Cardiac muscle cell (in vitro differentiated cells and primary cell): ENCODE measurements at places on chromosomes 6 and 20.

DNA sequence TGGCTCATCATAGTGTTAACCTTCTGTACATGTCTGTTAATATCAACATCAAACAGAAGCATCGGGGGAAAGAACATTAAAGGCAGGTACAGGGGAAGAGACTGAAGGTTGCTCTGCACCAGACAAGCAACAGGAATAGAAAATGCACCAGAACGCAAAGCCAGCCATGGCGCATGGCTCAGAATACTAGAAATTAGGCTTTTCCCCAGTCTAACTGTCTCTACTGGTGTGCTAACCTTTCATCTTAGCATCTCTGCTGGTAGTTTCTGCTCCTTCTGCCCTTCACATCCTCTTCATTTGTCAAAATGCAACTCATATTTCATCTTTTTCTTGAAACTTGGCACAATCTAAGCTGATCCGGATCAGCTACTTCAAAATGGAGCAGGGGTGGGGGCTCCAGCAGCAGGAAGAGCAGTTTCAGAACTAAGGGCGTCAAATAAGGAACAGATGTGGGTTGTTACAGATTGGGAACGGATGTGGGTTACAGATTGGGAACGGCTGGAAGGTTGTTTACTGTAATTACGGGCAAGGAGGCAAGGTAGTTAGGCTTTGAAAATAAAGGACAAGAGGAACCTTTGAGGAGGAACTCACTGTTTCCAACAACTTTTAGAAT is 13.1 kb upstream of the RNASET2 start:
- no peaks in the 10 kb centered on the region for H3K27me3 ChIP-seq
- no peak overlapping the region for H3K27ac ChIP-seq
- no peaks in the 10 kb centered on the region for H3K36me3 ChIP-seq
- H3K4me3 ChIP-seq, result no peak overlapping the region

- H3K27ac ChIP-seq, result peak overlapping the region; percentile 98
- peaks cover 18% of the 10 kb centered on the region for H3K4me1 ChIP-seq
- peak; percentile 44 for DNase-seq
- H3K36me3 ChIP-seq, result no peaks in the 10 kb centered on the region
Measured at GRCh38 chr6:36443471-36444428, 950 bp downstream of the KCTD20 start.

GRCh38 chr20:23446505-23446904 is 6.2 kb downstream of the CST11 start:
- DNase-seq, result peak; percentile 64
- no peaks in the 10 kb centered on the region for H3K4me1 ChIP-seq
- no peak overlapping the region for H3K27ac ChIP-seq
- no peaks in the 10 kb centered on the region for H3K27me3 ChIP-seq
- H3K36me3 ChIP-seq, result no peaks in the 10 kb centered on the region

GRCh38 chr6:90939906-90940305 is 353.0 kb upstream of the MAP3K7 start:
- H3K4me1 ChIP-seq, result peaks cover 21% of the 10 kb centered on the region
- H3K27me3 ChIP-seq, result no peaks in the 10 kb centered on the region
- no peak overlapping the region for H3K4me3 ChIP-seq
- H3K36me3 ChIP-seq, result no peaks in the 10 kb centered on the region

- no peaks in the 10 kb centered on the region for H3K27me3 ChIP-seq
- no peak for DNase-seq
- H3K27ac ChIP-seq, result no peak overlapping the region
Measured at GRCh38 chr6:92826633-92827032, 592.7 kb downstream of the EPHA7 start.
